ENCODE measurements at places on chromosomes 5 and 9.

DNA sequence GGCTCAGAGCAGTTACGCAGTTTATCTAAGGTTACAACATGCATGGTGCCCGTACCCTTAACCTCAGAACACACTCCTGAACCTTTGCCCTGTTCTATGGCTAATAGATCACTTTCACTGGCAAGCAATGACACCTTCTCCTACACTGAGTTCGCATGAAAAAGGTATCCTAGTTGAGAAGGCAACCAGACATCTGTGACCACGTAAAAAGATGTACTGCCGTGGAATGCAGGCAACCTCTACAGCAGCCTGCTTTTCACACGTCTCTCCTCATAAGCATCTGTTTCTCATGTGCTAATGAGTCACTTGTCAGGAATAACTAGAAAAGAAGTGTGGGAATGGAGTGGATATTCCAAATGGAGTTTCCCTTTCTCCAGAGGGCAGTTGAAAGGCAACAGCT, 71.4 kb downstream of the FBXO38 start:
- no peak for DNase-seq

DNA sequence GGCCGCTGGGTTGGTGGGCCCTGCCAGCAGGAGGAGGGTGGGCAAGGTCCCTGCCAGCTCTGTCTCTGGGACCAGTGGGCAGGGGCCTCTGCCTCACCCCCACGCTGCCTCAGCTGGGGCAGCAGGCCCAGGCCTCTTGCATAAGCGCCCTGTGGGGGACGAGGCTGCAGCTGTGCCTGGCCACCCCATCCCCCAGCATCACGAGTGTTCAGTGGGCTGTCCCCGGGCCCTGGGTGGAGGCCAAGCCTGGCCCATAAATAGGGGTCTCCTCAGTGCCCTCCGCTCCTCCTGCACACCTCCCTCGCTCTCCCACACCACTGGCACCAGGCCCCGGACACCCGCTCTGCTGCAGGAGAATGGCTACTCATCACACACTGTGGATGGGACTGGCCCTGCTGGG, at the start of gene PTGDS:
TSS of gene PTGDS (plus strand) at position 282 of the 400 bp plus-strand sequence. CDS start at position 357, 75 bp downstream.
- no peak for DNase-seq

GRCh38 chr5:73378070-73378469, 70.5 kb downstream of the FOXD1 start:
- DNase-seq: no peak

GRCh38 chr9:68711281-68711680, 6.2 kb downstream of the PIP5K1B start:
- DNase-seq: no peak

GRCh38 chr5:107541400-107541799, 129.3 kb downstream of the EFNA5 start:
- DNase-seq: no peak

DNA sequence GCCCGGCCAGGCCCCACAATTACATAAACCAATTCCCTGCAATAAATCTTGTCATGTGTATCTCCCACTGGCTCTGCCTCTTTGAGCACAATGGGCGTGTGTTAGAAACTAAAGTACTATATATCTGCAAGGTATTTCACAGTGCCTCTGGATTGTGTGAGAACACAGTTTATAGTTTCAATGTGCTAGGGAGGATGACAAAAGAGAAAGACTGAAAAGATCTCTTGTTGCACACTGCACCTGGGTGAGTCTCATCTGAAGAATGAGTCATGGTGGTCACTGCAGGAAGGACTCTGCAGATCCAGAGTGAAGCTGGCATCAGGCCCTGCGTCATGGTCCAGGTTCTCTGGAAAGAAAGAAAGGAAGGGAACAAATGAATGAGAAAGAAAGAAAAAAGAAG, 20.7 kb upstream of the CTSV start:
- no peak for DNase-seq

GRCh38 chr9:5894237-5894959, 3.7 kb downstream of the MLANA start:
- DNase-seq: no peak

- no peak for DNase-seq
Measured at GRCh38 chr5:180522330-180522729, 28.2 kb downstream of the CNOT6 start.

DNA sequence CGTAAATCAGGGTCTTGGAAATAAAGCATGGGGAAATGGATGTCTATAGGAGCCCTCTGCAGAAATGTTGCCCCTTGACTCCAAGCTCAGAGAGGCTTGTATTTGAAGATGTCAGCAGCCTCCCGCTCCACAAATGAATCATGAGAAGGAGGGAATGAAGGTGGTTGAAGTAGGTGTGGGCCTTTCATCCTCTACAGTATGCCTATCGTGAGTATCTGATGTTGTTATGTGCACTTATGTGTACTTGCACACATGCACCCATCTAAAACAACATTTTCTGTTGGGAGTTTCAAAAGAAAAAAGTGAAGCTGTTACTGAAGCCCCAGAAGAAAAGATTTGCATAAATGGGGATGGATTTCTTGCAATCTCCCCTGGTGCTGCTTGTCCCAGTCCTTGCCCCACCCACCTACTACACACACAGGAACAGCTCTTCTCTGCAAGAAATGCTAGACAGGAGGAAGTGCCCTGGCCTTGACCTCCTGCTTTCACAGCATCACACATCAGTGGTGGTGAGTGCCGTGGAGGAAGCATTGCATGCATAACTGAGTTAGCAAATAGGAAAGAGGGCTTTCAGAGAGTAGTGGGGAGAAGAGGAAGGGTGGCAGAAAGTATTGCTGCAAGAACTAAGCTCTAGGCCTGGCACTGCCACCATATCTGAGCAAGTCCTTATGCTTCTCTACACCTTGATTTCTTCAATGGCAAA, 156.1 kb downstream of the SNX18 start:
- DNase-seq: peak; percentile 44

DNA sequence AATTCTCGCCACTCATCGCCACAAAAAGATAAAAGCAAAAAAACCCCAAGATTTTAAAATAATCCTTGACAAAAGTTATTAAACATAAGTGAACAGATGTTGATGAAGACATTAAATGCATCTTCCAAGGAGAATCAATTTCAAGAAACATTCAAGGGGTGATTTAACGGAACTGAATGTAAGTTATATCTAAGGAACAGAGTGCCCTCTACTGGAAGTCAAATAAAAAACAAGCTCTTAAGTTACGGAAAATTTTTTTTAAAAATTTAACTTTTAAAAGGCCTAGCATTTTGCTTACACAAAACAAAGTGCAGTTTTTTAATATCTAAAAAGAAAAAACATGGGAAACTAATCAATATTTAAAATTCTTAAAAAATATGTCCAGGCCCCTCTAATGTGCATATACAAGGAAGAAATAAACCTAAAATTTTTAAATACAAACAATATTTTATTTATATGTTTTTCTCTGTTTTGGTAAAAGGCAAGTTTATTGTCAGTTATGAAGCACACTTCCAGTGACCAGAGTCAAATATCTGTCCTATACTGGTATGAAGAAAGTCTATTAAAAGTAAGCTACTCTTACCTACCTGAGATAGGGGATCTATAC, 28.0 kb downstream of the TEX10 start:
- DNase-seq: peak; percentile 16

GRCh38 chr9:76203373-76203772, 190.9 kb downstream of the RFK start:
- no peak for DNase-seq

- no peak for DNase-seq
Measured at GRCh38 chr5:162334944-162335343, 267.4 kb downstream of the GABRG2 start.

DNA sequence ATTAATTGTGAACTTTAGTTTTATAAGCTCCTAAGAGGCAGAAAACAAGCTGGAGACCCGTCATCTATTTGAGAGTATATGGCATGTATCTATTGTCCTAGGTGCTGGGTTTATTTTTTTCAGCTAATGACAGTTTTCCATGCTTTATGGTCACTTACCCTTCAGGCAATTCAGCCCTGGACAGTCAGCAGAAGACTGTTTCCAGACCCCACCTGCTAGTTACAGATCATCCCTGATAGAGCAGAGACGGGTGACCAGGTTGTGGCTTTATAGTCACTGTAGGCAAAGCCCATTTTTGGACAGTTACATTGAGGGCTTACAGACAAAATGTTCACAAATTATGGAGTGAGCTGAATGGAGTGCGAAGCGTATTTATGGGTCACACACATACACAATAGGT, 1227.5 kb downstream of the FOXD4L5 start:
- DNase-seq: no peak

- DNase-seq: no peak
Measured at GRCh38 chr5:7888901-7889300, 20.0 kb downstream of the MTRR start.

DNA sequence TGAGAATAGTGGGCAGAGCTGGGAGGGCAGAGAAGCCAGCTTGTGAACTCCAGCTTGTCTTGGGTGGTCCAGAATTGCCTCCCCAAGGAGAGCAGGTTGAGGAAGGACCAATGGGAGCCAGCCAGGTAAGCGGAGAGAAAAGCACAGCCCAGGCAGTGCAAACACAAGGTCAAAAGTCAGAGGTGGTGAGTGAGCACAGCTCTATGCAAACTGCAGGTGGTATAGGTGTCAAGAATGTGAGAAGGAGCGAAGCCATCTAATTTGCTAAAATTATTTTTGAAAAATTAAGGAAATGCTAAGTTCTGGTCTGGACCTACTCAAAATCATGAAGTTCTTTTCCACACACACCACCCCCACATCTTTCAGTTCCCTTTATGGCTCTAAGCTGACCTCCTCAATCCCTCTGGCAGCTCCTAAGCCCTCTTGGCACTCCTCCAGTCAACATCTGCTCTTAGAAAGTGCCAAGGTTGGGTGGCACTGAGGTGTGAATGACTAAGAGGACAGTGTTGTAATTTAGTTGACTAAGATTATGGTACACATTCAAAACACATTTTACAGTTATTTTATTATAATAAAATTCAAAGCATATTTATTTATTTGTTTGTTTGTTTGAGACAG, 6.6 kb upstream of the OTULINL start:
- DNase-seq: no peak

DNA sequence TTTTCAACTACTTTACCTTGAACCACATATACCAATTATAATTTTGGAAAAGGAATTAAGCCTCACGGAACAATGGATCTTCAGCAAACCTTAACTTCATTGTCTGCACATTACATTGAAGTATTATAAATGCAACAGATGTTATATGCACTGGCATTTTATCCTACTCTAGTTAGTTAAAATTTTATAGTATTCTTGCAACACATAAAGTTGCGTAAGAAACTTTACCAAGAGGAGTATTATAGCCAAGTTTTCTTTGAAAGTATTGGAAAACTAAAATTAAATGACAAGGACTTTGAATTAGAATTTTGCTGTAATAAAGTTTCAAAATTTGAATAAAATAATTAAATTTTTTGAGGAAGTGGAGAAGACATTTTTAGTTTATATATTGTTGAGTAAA, 63.4 kb upstream of the SREK1 start:
- DNase-seq: no peak

DNA sequence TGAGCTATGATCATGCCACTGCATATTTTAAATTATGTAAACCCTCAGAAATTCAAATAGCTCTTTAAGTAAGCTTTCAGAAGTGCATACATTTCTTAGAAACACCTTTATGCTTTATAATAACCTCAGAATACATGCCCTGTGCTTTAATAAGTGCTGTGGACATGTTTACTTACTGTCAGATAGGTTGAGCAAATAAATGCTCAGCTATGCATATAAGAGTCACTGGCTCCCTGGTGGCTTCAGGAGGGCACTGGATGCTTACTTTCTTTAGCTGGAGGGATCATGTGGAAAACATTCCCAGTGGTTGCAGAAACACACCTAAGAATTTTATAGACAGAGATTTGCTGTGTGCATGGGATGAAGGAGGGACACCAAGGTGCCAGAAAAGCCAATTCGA, 74.4 kb downstream of the PDE6A start:
- DNase-seq: no peak

DNA sequence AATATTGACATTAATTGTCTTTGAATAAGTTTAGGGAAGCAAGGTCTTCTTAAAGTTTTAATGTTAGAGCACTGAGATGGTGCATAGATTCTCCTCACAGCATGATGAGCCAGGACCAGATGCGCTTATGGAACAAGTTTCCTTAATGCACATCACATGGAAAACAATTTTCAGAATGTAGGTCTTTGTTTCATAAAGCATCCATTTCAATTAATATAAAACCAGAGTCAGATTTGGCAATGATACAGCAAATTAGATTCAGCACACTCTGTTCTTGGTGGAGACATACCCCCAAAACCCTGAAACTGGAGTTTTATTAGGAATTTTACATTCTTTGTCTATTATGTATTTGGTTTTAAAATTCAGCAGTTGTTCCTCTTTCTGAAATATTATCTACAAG, 402.1 kb upstream of the SEMA6A start:
- DNase-seq: no peak

DNA sequence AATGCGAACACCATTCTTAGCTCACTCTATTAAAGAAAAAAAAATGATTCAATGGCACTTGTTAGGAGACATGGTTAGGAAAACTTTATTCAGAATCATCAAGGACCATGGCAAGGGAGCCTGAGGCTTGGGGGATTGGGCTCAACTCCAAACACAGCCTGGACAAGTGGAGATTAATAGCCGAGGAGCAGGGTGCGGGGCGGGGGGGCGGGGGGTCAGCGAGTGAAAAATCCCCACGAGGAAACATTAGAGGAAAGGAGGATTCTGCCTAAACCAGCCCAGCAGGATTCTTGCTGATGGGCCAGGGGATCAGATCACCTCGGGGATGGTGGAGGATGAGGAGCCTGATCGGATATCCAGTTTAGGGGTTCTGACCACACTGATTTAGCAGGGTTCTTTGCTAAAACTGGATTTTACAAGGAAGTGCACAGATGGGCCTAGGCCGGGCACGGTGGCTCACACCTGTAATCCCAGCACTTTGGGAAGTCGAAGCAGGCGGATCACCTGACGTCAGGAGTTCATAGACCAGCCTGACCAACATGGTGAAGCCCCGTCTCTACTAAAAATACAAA, 24.4 kb upstream of the FIBCD1 start:
- DNase-seq: no peak

DNA sequence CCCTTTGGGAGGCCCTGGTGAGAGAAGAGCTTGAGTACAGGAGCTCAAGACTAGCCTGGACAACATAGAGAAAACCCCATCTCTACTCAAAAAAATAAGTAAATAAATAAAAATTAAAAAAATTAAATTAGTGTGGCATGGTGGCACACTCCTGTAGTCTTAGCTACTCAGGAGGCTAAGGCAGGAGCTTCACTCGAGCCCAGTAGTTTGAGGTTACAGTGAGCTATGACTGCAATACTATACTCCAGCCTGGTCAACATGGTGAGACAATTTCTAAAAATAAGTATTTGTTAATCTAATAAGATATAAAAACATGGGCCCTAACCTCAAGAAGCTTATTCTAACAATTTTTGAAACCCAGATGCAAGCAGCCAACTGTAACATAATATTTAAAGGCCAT, 7.6 kb downstream of the RNF38 start:
- DNase-seq: no peak

DNA sequence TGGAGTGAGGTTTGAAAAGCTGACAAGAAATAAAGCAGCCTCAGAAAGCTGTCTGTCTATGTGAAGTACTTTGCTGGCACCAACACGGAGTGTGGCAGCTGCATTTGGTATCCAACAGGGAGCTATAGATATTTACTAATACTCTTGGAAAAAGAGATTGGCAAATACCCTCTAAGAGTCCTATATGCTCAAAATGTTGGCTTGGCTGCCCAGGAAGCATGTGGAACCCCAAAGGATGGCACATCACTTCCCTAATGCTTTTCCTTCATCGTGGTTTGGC, 398.3 kb downstream of the TLE4 start:
- DNase-seq: no peak
